H9 (cell line): ENCODE measurements at places on chromosomes 11 and 22. TPM values are rescaled to one million over a fixed set of nuclear protein-coding genes. Genes with fewer than 3 reads are reported as not detected.
A peak's percentile ranks its signal among the peaks of the same experiment; 100 is the strongest.

Gene RIBC2
- 3.3 and 4.1 TPM in 2 replicates for total RNA-seq

DNA sequence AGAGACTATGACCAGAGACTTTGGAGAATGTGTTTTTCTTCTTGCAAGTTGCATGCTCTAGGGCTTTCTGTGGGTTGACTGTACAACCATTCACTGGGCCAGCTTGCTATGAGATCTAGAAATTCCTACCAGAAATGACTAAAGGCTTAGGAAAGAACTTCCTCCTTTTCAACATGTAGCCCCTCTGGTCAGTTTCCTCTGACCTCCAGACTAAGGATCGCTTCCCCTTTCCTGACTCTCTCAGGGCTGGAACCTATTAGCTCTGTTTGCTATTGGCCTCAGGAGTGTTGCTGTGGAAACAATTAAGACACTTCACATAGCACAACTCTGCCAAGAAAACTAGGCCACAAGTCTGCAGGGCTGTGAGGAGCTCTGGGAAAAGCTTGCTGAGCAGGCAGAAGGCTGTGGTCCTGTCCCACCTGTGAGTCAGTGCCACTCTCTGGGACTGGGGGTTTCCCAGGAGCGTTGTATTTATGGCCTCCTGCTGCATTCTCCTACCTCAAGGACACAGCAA, 10.7 kb downstream of the CRY2 start:
- peaks cover 4% of the 10 kb centered on the region for H3K4me1 ChIP-seq
- no peak overlapping the region for H3K27ac ChIP-seq
- H3K4me3 ChIP-seq: no peak overlapping the region
- DNase-seq: no peak
- H3K27me3 ChIP-seq: no peaks in the 10 kb centered on the region

DNA sequence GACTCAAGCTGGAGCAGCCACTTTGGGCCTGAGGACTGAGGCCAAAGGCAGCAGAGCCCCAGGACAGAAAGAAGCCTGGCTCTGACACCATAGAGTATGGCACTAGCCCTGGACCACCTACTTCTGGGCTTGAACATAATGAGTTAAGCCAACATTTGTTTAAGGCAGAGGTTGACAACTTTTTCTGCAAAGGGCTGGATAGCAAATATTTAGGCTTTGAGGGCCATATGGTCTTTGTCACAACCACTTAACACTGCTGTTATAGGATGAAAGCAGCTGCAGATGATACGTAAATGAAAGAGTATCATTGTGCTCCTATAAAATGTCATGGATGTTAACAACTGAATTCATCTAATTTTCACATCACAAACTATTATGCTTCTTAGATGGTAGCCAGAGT, 16.6 kb downstream of the OSBP start:
- H3K36me3 ChIP-seq: peaks cover 41% of the 10 kb centered on the region
- no peak for DNase-seq
- H3K27me3 ChIP-seq: no peaks in the 10 kb centered on the region
- H3K27ac ChIP-seq: no peak overlapping the region
- H3K4me1 ChIP-seq: no peaks in the 10 kb centered on the region

DNA sequence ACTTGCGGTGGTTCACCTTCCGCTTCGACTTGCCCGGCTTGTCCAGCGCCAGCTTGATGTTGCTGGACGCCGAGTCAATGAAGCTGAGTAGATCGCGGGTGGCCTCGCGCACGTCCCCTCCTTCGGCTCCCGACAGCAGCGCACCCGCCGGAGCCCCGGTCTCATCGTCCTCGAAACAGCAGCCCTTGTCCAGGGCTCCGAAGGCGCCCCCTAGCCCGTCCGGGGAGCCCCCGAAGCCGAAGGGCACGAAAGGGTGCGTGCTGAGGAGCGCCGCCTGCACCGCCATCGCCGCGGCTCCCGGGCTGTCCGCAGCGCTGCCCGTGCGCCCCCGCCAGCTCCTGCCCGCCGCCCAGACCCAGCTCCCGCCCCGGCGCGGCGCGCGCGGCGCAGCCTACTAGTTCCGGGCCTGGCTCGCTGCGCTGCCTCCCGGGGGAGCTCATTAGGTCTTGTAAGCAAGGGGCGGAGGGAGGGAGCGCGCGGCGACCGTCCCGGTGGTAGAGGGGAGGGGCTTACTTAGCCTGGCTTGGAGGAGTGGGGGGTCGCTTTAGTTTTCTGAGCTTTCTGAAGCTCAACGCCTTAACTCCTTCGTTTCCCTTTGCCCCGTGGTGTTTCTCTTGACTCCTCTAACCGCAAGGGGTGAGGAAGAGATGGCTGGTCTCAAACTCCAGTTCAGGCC, at the start of gene FAM181B:
FAM181B (minus strand) TSS at position 421 of the 676 bp plus-strand sequence; CDS start at position 286, 135 bp downstream.
- H3K4me3 ChIP-seq: peak within 1 kb of the TSS; percentile 83
- H3K27ac ChIP-seq: no peak within 1 kb of the TSS
- H3K4me1 ChIP-seq: no peaks in the 10 kb centered on the region
- DNase-seq: peak; percentile 87

Gene GGT5
- total RNA-seq: 0.20 TPM in 2 replicates

DNA sequence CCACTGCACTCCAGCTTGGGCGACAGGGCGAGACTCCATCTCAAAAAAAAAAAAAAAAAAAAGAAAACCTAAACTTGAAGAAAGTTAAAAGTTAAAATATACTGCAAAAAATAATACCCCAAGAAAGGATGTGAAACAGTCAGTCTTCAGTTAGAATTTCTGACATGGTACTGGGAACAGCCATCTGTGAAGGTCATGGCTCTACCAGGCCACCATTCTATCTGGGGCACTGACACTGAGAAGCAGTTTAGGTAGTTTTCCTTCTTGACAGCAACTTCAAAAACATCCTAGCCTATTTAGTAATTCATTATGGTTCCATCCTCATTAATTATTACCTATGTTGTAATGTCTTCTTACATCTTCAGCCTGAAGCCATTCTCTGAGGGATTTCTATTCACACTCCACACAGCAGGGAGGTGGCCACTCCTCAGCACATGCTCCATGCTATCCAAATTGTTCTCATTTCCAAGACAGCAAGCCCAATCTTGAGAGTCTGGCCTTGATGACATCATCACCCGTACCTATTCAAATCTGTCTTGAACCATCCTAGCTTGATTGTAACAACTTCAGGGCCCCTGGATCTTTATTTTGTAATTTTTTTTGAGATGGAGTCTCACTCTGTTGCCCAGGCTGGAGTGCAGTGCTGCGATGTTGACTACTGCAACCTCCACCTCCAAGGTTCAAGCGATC, 38.2 kb downstream of the SERPIND1 start:
- no peak for DNase-seq
- H3K27me3 ChIP-seq: no peaks in the 10 kb centered on the region
- H3K36me3 ChIP-seq: peaks cover 6% of the 10 kb centered on the region; the same call in 2 of the 3 replicates
- no peak overlapping the region for H3K27ac ChIP-seq
- H3K4me3 ChIP-seq: no peak overlapping the region

Gene OR4A5
- not detected in 2 replicates for total RNA-seq

GRCh38 chr11:43282607-43283440, 29.0 kb upstream of the API5 start:
- no peak overlapping the region for H3K27ac ChIP-seq
- H3K36me3 ChIP-seq: no peaks in the 10 kb centered on the region
- no peak overlapping the region for H3K4me3 ChIP-seq
- no peaks in the 10 kb centered on the region for H3K4me1 ChIP-seq
- no peaks in the 10 kb centered on the region for H3K27me3 ChIP-seq
- peak; percentile 55 for DNase-seq

DNA sequence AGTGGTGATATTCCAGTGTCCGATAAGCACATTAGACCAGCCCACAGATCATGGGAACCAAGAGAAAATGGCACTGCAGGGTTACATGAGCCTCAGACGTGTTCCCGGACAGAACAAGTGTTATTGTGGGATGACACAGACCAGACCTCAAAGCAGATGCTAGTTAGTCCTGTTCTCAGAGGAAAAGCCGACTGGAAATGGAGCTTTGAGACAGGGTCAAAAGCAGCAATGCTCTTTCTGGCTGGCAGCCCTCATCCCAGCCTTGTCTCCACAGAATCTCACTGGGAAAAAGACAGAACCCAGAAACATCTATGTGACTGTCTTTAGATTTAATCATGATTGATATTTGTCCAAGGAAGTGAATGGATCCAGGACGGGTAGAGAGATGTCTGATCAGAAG, 506.8 kb downstream of the INSC start:
- no peaks in the 10 kb centered on the region for H3K4me1 ChIP-seq
- no peaks in the 10 kb centered on the region for H3K36me3 ChIP-seq

- H3K27ac ChIP-seq: no peak overlapping the region
- H3K36me3 ChIP-seq: no peaks in the 10 kb centered on the region
- peak; percentile 63 for DNase-seq
- peak overlapping the region; percentile 42; the same call in 1 of the 2 replicates for H3K4me3 ChIP-seq
- H3K4me1 ChIP-seq: peaks cover 11% of the 10 kb centered on the region; the same call in 1 of the 2 replicates
Measured at GRCh38 chr22:42300259-42301076, 30.0 kb upstream of the TCF20 start.

GRCh38 chr11:69496202-69496557, 14.7 kb downstream of the LINC01488 start:
- no peaks in the 10 kb centered on the region for H3K36me3 ChIP-seq
- H3K4me1 ChIP-seq: no peaks in the 10 kb centered on the region
- no peaks in the 10 kb centered on the region for H3K27me3 ChIP-seq
- H3K27ac ChIP-seq: no peak overlapping the region
- DNase-seq: no peak
- no peak overlapping the region for H3K4me3 ChIP-seq

Gene CCDC89
- total RNA-seq: not detected in 2 replicates

Gene C11orf16
- total RNA-seq: 0.15 TPM in 1 of 2 replicates, not detected in the other

GRCh38 chr11:67245046-67245445, 21.2 kb upstream of the GRK2 start:
- DNase-seq: no peak
- H3K36me3 ChIP-seq: peaks cover 73% of the 10 kb centered on the region
- H3K4me1 ChIP-seq: no peaks in the 10 kb centered on the region
- no peaks in the 10 kb centered on the region for H3K27me3 ChIP-seq
- H3K4me3 ChIP-seq: no peak overlapping the region

DNA sequence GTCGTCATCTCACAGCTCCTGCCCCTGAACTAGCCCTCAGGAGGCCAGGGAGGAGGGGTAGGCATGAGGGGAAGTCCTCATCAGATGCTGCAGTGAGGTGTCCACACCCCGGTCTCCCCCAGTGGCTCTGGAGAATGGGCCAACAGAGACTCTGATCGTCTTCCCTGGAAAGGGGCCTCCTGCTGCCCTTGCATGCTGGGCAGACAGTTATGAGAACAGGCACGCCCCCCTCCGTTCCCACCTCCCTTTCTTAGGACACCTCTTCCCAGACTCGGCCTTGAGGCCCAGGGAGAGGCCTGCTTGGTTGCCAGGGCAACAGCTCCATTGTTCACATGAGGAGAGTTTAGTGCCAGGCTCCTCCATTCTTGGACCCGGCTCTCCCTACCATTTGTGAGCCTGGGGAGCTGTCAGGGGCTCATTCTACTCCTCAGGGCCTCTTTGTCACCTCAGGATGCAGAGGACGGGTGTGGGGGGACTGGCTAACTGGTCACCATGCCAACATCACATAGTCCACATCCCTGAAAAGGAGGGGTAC, 157.7 kb downstream of the TTC17 start:
- H3K4me3 ChIP-seq: no peak overlapping the region
- no peak for DNase-seq
- H3K27me3 ChIP-seq: no peaks in the 10 kb centered on the region
- H3K4me1 ChIP-seq: no peaks in the 10 kb centered on the region
- H3K36me3 ChIP-seq: no peaks in the 10 kb centered on the region; the same call in 2 of the 3 replicates

DNA sequence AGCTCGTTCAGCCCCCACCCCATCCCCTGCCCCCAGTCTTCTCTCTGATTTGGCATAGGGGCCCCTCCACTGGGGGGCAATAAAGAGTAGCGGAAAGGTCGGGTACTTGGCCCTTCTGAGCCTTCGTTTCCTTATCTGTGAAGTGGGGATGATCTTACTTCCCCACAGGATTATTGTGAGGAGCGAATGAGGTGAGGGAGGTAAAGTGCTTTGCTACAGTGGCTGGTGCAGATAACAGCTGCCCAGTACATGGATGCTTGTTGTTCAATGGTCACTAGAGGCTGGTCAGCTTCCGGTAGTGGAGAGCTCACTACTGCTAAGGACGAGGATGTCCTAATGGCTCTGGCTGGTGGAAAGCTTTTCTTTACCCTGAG, 101.2 kb downstream of the CEP164 start:
- H3K27me3 ChIP-seq: no peaks in the 10 kb centered on the region
- H3K4me1 ChIP-seq: no peaks in the 10 kb centered on the region
- no peak for DNase-seq
- no peak overlapping the region for H3K27ac ChIP-seq

Gene SMIM38
- 0.09 and 0.13 TPM in 2 replicates for total RNA-seq

DNA sequence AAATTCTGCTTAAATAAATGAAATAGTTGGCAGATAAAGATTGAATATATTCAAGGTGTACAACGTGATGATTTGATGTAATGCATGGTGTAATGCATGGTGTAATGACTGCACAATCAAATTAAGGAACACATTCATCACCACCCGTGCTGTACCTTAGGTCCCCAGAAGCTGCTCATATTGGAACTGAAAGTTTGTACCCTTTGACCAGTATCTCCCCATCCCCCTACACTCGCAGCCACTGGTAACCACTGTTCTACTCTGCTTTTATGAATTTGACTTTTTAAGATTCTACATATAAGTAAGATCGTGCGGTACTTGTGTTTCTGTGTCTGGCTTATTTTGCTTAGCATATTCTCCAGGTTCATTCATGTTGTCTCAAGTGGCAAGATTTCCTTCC, 445.8 kb downstream of the OPCML start:
- H3K27ac ChIP-seq: no peak overlapping the region
- H3K27me3 ChIP-seq: no peaks in the 10 kb centered on the region; the same call in 1 of the 2 replicates
- no peak overlapping the region for H3K4me3 ChIP-seq
- no peaks in the 10 kb centered on the region; the same call in 1 of the 2 replicates for H3K4me1 ChIP-seq
- H3K36me3 ChIP-seq: no peaks in the 10 kb centered on the region

DNA sequence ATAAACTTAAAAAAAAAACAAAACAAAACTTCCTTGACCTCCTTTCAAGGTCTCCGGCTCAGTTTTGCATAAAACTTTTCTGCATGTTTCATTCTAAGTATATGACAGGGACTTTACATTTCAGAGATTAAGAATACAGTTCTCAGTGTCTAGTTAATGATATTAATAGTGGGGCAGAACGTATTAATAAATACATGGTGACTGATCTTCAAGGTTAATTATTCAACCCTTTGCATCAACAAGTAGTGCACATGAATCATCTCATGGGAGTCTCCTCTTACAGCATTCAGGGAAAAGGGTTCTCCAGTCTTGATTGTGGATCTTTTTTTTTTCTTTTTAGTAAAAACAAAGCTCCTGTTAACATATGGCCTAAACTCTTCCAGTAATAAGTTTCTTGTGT, 146.8 kb downstream of the KIRREL3 start:
- no peaks in the 10 kb centered on the region for H3K27me3 ChIP-seq
- H3K27ac ChIP-seq: no peak overlapping the region
- no peaks in the 10 kb centered on the region for H3K4me1 ChIP-seq
- H3K4me3 ChIP-seq: no peak overlapping the region
- DNase-seq: no peak

DNA sequence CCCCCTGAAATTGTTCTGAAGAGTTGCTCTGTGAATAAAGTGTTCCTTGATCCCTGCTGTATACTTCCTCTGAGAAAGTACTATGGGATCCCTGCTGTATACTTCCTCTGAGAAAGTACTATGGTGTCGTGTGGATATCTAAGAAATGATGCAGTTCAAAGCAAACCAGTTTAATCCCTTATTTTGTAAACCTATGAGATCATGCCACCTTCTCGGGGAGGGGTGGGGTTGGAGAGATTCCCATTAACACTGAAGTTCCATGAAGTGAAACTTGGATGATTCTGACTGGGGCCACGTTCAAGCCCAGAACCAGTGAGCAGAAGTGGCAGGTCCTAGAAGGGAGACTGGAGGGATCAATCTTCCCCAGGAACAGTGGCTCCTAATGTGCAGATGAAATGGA, 13.0 kb upstream of the TP53AIP1 start:
- H3K4me3 ChIP-seq: no peak overlapping the region
- no peak for DNase-seq
- H3K27me3 ChIP-seq: peaks cover 2% of the 10 kb centered on the region; the same call in 1 of the 2 replicates
- no peak overlapping the region for H3K27ac ChIP-seq
- H3K36me3 ChIP-seq: no peaks in the 10 kb centered on the region
- H3K4me1 ChIP-seq: no peaks in the 10 kb centered on the region
